Myocyte (in vitro differentiated cells): ENCODE measurements at places on chromosomes 3 and 15. TPM values are rescaled to one million over a fixed set of nuclear protein-coding genes. Genes with fewer than 3 reads are reported as not detected.

Gene SATB1
- 6.7 and 15.0 TPM in 2 replicates for total RNA-seq

Gene CDAN1
- 11.9 and 22.0 TPM in 2 replicates for total RNA-seq

Gene SLC27A2
- total RNA-seq = not detected in 2 replicates

Gene PRR23A
- total RNA-seq = not detected in 2 replicates

Gene FETUB
- total RNA-seq = not detected in 2 replicates

Gene GABRR3
- not detected in 2 replicates for total RNA-seq

- DNase-seq = no peak
Observed at GRCh38 chr3:112149136-112149535, 16.1 kb upstream of the GCSAM start.

DNA sequence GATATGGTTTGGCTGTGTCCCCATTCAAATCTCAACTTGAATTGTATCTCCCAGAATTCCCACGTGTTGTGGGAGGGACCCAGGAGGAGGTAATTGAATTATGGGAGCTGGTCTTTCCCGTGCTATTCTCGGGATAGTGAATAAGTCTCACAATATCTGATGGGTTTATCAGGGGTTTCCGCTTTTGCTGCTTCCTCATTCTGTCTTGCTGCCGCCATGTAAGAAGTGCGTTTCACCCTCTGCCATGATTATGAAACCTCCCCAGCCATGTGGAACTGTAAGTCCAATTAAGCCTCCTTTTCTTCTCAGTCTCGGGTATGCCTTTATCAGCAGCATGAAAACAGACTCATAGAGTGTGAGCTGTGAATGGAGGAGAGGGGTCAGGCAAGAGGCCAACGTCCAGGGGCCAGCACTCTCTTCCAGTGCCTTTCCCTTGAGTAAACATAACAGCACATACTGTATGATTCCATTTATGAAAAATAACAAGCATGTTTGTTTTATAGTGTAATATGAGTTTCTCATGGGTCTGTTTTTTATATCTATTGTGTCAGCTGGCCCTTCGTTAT lies 16.3 kb upstream of the LCTL start:
- no peak for DNase-seq

DNA sequence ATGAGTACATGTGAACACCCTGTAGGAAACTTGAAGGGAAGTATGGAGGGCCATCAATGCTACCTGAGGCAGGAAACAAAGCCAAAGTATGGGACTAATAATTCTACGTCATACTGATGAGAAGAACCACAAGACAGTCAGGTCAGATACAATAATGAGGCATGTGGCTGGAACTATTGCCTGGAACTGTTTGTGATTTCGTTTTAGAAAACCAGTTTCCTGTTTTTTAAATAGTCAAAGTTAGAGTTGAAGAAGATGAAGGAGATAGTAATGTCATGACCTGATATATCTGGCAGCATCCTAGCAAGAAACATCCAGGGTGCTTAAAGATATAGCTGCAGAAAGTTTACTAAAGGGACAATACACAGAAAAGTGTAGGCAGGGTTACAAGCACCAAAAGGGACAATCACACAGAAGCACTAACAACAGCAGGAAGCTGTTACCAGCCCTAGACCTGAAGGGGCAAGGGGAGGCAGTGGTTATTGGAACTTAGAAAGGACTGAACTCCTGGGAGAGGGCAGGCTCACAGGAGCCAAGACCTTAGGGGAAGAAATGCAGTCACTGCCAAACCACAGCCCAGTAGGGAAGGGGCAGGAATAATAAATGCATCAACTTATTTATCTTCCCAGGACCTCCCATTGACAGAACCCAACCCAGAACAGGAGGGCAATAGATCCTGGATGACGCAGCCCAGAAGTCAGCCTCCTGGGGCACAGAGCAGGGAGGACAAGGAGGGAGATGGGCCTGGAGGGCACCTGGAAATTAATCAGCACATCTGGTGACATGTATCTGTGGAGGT lies 302.1 kb upstream of the STT3B start:
- DNase-seq = no peak

- no peak for DNase-seq
Observed at GRCh38 chr3:130709671-130710070, 37.0 kb downstream of the PIK3R4 start.

DNA sequence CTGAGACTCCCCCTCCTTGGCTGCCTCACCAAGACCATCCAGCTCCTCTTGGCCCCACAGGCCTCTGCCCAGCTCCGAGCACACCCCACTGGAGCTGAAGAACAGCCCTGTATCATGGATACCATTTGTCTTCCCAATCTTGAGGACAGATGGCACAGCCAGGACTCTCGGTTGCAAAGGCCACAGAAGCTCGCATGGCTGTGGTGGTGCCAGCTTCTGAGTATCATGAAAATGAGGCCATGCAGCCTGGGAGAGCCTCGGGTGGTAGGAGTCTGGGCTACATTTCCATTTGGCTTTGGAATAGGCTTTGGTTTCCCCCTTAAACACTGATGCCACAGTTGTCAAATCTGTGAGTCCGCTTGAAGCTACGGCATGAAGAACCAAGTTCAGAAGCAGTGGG lies 106.6 kb downstream of the SEMA5B start:
- no peak for DNase-seq

DNA sequence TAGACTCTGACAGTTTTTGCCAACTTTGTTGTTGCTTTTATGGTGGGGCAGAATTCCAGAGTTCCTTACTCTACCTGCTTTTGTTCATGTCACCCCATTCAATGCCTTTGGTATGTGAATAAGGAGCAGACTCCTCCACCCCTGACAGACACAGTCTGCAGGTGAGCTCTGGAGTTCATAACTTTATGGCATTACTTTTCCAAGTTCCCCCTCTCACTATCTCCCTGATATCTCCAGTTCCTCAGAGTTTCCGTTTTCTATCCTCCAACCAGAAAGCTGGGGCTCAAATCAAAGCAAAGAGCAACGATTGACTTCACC lies 23.1 kb upstream of the MTMR10 start:
- no peak for DNase-seq

- no peak for DNase-seq
Observed at GRCh38 chr15:64237677-64238076, 74.9 kb upstream of the PPIB start.

GRCh38 chr3:157129803-157130466 lies 30.0 kb downstream of the CCNL1 start:
- peak; percentile 70 for DNase-seq

DNA sequence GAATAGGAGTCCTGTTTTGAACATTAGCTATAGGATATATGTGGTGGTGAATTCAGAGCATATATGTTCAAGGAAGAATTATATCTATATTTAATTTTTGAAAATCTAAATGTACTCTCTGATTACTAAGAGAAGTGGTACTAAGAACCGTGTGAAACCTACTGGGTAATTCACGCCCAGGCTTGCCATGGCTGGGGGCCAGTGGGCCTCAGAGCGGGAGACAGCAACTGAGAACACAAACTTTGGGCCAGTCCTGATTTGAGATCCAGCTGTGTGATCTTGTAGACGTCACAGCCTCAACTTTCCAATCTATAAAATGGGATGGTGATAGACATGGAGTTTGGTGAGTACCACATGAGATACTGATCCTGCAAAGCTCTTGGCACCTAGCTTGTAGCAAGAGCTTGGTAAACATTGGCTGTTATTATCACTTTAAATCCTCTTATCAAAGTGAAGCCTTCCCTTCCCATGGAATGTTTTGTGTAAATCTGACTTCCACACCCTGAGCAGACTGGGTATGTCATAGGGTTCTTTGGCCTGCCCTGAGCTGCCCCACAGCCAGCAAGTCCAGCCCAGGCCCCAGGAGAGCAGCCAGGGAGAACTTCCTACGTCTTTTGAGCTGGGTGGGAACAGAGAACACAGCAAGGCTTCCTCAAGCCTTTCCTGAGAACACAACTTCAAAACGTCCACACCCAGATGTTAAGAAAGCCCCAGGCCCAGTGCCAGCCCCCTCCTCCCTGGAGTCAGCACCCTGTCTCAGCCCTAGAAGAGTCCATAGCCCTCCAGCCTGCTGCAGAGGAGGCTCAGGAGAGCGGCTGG lies 8.2 kb upstream of the PAQR5 start:
- no peak for DNase-seq

- DNase-seq = peak; percentile 9
Observed at GRCh38 chr3:197368330-197368729, 69.9 kb upstream of the DLG1 start.

- no peak for DNase-seq
Observed at GRCh38 chr3:55164191-55164590, 236.3 kb upstream of the LRTM1 start.

GRCh38 chr3:37243820-37244748 lies 69.7 kb upstream of the LRRFIP2 start:
- peak; percentile 81 for DNase-seq

GRCh38 chr3:155441506-155441905 lies 148.0 kb upstream of the STRIT1 start:
- no peak for DNase-seq

DNA sequence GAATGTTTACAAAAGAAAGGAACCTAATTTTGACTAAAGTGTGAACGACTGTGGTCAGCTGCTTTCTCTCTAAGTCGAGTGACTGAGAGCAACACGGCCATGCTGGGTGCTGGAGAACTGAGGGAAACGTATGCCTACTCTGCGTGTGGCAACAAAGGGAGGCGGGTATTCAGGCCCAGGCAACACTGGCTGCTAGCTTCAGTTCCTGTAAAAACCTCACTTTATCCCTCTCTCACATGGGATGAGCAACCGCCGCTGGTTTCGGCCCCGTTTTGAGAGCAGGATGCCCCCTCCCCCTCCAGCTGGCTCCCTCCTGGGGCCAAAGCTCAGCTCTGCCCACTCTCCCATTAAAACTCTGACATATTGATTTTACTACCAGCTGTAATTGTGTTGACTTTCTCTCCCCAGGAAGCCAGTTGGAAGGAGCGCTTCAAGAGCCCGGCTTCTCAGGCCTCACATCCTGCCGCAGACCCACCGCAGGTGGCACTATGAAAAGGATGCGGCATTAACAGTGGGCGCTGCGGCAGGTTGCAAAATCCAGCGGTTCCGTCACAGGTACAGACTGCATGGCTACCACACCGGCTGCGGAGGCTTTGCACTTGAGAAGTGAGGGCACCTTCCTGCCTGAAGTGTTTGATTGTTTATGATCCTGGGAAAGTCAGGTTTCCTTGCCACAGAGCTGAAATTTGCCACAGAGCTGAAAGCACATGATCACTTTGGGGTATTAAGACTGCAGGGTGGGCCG lies 12.7 kb downstream of the PLXND1 start:
- DNase-seq = no peak

DNA sequence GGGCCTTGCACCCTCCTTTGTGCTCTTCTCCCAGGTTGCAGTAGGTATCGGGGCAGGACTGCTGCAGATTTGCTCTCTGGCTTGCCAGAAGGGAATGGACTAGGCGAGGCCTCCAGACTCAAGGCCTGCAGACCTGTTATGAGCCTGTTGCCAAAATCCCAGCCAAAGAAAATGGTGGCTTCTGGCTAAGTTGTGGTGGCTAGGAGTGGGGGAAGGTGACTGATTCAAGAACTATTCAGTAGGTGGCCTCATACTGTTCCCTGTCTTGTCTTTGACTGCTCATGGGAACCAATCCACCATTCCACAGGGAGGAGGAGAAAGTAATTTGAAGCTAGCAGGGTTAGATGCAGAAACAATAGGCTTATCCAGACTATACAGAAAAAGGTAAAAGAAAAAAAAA lies 380.4 kb upstream of the PROK2 start:
- no peak for DNase-seq

DNA sequence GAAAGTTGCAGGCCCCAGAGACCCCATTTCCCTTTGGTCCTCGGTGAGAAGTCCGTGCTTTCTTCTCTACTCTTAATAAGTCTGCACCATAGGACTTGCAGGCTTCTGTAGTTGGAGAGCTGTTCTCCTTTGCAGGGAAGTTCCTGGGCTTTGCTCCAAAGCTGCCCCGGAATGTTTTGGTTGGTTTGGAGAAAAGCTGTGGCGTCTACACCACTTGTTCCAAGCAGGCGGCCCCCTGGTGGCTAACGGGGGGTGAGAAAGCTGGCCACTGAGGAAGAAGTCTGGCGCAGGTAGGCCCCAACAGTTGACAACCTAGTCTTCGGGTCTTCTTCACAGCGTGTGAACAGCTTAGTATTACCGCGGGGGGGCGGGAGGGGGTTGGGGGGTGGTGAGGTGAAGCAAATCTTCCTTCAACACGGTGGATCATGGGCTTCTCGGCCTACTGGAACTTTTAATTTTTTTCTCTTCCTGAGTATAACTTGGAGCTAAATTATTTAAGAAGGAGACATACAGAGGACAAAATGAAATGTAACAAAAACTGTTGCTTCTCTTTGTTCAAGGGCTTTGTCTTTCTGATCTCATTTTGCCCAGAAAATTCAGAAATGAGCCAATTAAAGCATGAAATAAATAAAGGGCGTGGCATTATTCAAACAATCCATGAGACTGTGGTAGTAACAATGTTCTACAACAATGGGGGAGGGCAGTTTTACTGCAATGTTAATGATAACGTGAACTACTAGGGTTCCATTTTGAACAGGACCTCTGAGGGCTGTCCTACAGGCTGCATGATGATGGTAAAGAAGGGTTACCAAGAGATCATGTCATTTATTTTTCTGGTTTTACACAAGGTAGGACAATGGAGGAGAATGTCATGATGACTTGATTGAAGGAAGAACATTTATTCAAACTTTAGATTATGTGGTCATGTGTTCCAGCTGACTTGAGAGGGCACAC lies 2.2 kb upstream of the THRB start:
- DNase-seq = peak; percentile 81

DNA sequence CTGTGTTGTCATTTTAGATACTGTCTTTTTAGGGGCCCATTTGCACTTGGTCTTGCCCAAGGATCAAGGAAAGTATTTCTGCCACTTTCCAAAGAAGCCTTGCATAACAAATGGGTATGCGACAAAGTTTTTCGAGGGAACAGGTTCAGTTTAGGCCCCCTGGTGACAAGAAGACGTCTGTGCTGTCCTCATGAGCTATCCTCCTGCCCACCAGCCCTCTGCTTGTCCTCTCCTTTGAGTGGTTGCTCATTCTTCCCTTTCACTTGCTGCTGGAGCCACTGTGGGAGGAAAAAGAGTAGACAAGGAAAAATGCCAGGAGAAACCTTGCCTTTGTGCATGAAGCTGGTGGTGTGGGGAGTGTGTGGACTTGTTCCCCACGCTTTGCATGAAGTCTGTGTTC lies 171.9 kb downstream of the CACNA2D3 start:
- DNase-seq = no peak

DNA sequence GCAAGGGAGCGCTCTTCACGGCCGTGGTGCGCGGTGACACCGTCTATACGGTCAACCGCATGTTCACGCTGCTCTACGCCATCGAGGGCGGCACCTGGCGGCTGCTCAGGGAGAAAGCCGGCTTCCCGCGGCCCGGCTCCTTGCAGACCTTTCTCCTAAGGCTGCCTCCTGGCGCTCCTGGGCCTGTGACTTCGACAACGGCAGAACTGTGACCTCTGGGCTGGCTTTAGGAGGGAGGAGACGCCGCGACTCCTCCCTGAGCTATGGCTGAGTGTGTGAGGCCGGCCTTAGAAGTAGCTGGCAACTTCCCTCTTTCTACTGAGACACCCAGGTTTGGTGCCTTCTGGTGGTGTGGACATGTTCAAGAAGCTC lies 1.4 kb downstream of the KBTBD13 start:
- DNase-seq = no peak

- DNase-seq = no peak
Observed at GRCh38 chr3:129410971-129411370, 17.5 kb downstream of the EFCAB12 start.

DNA sequence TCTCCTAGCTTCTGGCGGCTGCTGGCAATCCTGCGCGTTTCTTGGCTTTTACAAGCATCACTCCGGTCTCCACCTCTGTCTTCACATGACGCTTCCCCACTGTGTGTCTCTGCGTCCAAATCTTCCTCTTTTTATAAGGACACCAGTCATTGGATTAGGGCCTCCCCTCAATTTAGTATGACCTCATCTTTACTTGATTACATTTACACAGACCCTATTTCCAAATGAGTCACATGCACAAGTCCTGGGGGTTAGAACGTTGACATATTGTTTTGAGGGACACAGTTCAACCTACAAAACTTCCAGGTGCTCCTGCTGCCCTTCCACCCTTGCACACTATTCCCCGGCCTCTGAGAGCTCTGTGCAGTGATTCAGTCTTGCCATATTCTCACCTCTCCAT lies 215.3 kb downstream of the OPA1 start:
- no peak for DNase-seq
